ENCODE measurements at places on chromosomes 5 and 9.
A peak's percentile ranks its signal among the peaks of the same experiment; 100 is the strongest.

DNA sequence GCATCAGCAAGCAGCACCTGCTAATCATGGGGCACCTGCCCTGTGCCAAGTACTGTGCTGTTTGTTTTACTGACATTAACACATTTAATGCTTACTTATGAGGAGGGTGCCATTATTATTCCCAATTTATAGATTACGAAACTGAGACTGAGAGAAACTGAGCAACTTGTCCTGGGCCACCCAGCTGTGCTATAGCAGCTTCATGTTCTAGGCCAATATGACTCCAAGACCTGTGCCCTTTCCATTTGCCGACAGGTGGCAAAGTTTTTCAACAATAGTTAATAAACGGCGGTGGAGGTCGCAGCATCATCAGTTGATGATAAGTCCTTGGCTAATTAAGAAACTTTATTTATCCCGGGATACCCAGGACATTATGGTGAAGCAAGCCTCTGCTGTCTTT lies 55.4 kb downstream of the TIMD4 start:
- no peak for DNase-seq

DNA sequence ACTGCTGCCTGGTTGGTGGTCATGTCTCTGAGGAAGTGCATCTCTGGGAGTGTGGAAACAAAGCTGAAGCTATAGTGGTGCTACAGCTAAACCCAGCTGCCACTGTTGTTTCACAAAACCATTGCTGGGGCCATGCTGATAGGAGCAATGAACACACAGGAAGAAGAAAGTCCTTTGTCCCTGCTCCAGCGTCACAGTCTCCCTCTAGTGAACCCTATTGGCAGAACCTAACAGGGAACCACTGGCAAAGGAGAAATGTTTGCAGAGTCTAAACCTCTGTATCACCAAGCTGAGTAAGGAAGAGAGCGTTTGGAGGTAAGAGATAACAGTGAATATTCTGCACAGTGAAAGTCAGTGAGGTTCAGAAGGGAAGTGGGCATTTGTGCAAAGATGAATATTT lies 244.0 kb downstream of the YTHDC2 start:
- no peak for DNase-seq

- DNase-seq = no peak
Measured at GRCh38 chr5:6676702-6677101, 36.5 kb upstream of the TENT4A start.

DNA sequence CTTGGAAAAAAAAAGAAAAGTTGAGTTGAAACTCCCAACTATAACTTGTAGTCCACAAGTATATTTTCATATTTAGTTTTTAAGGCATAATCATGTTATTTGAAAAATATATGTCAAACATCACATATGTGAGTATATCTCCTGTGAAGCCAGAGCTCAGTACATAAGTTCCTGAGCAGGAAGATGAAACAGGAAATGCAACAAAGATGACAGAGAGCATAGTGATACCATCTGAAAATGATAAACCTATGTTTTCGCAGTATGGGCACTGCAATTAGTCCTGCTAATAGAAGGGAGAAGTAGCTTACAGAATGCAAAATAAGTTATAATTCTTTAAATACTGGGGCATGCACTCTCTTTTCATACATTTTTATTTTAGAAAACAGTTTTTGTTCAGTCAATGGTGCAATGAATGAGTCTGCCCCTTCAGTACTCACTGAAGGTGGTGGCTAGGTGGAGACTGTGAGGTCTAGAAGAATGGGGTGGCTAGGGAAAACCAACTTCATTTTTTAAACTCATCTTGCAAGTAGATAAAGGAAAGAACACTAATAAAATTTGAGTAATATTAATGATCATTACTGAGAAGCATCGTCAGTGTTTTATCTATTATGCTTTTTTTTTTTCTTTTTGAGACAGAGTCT lies 54.1 kb upstream of the FYB1 start:
- no peak for DNase-seq

- peak; percentile 17 for DNase-seq
Measured at GRCh38 chr9:131167146-131167692, 41.8 kb downstream of the NUP214 start.

- no peak for DNase-seq
Measured at GRCh38 chr5:144638787-144639186, 468.1 kb downstream of the KCTD16 start.

- peak; percentile 37 for DNase-seq
Measured at GRCh38 chr9:76528056-76528455, 69.1 kb downstream of the GCNT1 start.

- DNase-seq = no peak
Measured at GRCh38 chr9:132408521-132408920, 1.5 kb upstream of the CFAP77 start.

- no peak for DNase-seq
Measured at GRCh38 chr9:122307925-122308324, 43.2 kb downstream of the MRRF start.

GRCh38 chr9:114616684-114617520 lies 5.8 kb downstream of the TMEM268 start:
- DNase-seq = peak; percentile 13

- DNase-seq = peak; percentile 85
Measured at GRCh38 chr5:72156946-72157624, 49.8 kb downstream of the MAP1B start.

- DNase-seq = no peak
Measured at GRCh38 chr5:72096602-72097188, 10.6 kb upstream of the MAP1B start.

DNA sequence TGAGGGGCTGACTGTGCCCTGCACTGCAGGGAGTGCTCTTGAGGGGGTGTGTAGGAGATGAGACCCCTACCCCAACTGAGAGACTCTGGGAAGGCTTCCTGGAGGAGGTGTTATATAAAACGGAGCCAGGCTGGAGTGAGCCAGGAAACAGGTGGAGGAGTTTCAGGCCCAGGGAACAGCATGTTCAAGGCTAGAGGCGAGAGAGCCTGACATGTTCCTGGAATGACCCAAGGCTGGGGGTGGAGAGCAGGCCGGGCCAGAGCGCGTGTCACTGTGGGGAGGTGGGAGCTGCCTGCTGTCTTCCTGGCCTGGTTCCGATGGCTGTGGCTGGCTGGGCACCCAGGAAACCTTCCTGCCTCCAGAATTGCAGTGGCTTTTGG lies 48.7 kb downstream of the RXRA start:
- DNase-seq = no peak

DNA sequence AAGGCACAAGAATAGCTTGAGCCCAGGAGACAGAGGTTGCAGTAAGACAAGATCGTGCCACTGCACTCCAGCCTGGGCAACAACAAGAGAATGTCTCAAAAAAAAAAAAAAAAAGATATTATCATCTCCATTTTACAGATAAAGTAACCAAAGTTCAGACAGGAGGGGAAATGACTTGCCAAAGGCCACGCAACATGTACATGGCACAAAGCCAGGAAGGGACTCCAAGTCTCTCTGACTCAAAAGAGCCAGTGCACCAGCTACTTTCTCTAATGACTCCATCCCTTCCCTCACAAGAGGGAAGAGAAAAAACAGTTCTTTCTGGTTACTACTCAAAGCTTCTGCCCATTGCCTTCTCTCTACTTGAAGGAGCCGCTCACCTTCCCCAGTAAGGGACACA lies 34.1 kb downstream of the SIL1 start:
- no peak for DNase-seq

GRCh38 chr9:92706218-92706940 lies 36.4 kb upstream of the IPPK start:
- no peak for DNase-seq

Data from adipocyte (in vitro differentiated cells).